ENCODE measurements at places on chromosomes 12 and 14.

DNA sequence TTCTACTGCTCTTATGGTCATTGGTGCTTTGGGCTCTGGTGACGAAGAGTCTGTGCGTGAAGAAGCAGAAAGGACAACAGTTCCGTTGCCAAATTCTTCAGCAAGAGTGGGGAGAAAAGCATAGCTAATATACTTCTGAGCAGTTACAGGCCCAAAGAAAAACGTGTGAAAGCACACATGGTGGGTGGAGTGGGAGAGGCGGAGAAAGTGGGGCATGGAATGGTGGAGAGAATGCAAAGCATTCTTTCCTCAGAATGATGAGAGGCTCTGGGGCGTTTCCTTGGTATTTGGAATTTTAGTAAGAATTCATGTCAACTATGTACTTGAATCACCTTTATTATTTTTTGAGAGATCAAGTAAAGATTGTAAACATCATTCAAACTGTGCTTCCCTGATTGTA lies 396.1 kb downstream of the NAV3 start:
- DNase-seq, result no peak

DNA sequence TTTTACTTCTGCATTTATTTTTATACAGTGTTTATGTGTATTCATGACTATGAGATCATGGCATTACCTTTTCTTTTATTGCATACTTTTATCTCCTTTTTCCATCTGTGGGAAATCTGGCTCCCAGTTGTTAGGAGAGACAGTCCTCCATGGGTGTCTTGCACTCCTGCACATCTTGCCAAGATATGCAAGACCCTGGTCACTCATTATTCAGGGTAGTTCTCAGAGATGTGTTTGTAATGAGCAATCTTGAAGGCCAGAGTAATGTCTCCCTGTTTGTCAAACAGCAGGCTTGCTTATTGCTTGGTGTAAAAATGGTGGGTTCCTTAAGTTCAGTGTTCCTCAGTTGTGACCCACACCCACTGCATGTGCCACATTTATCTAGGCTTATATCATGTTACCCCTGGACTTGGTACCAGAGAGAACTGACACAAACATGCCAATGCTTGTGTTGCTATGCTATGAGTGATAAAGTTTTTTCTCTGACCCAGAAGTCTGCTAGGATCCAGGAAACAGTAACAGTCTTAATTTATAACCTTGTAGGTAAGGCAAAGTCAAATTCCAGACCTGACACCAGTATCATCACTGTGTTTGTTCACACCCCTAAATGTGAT lies 36.8 kb downstream of the PPHLN1 start:
- DNase-seq, result no peak

- DNase-seq, result no peak
These were observed 1.4 kb upstream of the GARIN2 start for GRCh38 chr14:67187826-67188225.

GRCh38 chr12:94229902-94230301 lies 81.5 kb downstream of the PLXNC1 start:
- DNase-seq, result no peak

- peak; percentile 15 for DNase-seq
These were observed 106.3 kb downstream of the PTCSC3 start for GRCh38 chr14:36070031-36070719.

GRCh38 chr14:92362781-92363235 lies 39.8 kb downstream of the SLC24A4 start:
- DNase-seq, result no peak

- no peak for DNase-seq
These were observed 6.2 kb upstream of the OR5AU1 start for GRCh38 chr14:21162081-21162480.

- no peak for DNase-seq
These were observed 20.5 kb upstream of the DUSP6 start for GRCh38 chr12:89372584-89373370.

DNA sequence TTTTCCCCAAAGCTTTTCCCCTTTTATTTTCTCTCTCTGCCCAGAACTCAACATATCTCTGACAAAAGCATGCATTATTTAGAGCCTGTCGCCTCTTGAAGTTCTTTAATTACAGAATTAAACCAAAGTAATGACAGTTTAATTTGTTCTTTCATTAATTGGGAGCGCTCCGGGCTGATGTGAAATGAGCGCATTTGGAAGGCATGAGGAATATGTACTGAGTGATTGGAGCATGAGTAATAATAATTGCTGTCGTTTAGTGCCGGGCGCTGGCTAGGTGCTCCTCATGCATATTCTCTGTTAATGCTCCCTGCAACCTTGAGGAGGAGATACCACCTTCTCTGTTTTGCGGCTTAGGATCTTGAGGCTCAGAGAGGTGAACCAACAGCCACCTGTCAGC lies 120.5 kb downstream of the SLC25A47 start:
- no peak for DNase-seq

DNA sequence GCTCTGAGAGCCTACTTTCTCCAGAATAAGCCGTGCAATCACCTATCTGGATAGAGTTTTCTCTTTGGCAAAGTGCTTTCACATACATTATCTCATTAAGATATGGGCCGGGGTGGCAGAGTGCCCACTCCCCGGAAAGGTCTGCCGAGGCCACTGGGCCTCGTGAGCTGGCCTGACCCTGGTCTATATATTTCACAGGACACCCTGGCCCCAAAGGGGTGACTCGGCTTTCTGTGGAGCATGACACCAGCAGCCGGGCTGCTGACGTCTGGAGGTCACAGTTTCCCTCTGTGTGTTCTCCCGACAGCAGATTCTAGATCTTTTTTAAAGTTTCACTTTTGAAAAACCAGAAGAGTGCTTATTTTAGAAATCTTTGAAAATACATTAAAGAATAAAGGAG lies 27.9 kb upstream of the ATP2A2 start:
- DNase-seq, result no peak

DNA sequence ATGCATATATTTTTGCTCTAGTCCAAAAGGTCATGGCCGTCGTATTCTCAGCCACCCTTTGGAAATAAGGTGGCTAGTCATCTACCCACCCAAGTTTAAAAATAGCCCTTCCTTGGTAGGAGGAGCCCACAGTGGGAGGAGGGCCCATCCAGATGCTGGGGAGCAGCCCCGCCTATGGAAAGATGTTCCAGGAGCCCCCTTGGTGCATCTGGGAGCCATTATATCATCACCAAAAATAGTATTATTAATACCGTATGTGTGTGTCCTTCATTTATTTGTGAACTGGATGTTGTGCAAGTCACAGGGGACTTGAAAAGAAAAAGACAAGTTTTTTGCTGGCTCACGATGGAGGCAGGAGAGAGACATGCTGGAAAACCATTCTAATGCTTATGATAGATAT lies 34.0 kb downstream of the EMP1 start:
- DNase-seq, result no peak

- no peak for DNase-seq
These were observed 3.6 kb downstream of the RIMBP2 start for GRCh38 chr12:130712346-130713065.

DNA sequence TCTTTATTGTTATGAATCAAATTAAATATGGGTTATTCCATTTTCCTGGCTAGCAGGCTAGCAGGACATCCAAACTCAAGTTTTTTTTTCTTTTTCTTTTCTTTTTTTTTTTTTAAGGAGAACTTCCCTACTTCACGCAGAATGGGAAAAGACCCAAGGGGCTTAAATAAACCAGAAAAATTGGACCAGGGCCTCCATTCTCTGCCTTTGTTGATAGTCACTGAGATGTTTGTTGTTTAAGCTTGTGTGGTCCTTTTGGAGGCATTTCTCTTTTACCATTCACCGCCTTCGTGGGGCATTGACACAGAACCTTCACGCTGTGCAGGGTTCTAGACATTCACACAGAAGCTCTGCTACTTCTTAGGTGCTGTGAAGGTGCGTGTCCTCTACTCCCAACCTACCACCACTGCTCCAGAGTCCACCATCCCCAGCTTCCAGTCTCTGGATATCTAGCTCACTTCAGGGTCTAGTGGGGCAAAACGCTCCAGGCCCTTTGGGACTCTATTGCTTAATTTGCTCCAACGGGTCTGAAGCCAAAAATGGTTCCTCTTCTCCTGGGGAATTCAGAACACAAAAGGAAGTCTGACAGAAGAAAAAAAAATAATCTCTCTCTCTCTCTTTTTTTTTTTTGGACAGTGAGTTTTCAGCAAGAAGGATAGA lies 301.3 kb downstream of the AEBP2 start:
- DNase-seq, result no peak

DNA sequence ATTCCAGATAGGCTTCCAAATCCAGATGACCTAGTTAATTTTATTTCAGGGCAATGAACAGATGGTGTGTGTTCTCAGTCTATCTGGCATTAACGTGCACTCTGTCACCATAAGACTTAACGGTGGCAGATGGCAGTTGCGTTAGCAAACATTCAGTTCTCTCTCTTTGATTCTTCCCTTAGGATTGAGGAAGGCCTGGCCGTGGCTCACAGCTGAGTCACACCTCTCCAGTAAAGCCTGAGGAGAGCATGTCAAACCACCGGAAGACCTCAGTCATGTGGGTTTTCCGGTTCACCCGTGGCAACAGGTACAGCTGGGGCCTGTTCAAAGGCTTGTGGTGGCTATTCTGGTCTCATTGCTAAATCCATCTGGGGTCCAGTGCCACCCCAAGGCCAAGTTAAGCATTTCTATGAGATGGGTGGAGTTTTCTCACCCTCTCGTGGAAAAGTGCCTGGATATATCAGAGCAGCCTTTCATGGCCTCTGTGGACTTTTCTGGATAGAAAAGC lies 545.1 kb upstream of the ATP2B1 start:
- DNase-seq, result peak; percentile 16

DNA sequence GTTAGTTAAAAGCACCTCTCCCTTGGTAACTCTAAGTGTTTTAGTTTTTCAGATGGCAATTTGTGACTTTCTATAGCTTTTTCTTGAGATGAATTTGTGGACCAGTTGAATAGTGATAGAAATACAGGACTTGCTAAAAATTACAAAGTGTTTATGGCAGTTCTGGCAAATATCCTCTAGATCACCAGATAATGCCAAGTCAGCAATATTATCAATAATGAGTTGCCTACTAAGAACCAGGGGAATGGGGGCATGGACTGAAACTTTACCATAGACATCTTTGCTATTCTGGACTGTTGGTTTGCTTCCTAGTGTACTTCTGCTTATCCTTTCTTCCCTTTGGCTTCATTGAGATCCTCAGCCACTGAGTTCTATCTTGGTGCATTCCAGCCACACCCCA lies 584.2 kb downstream of the DIO2 start:
- DNase-seq, result no peak

GRCh38 chr14:68426661-68427549 lies 366.0 kb downstream of the ZFP36L1 start:
- DNase-seq, result no peak

- DNase-seq, result no peak
These were observed 508.2 kb upstream of the ATP2B1 start for GRCh38 chr12:90216815-90217214.

DNA sequence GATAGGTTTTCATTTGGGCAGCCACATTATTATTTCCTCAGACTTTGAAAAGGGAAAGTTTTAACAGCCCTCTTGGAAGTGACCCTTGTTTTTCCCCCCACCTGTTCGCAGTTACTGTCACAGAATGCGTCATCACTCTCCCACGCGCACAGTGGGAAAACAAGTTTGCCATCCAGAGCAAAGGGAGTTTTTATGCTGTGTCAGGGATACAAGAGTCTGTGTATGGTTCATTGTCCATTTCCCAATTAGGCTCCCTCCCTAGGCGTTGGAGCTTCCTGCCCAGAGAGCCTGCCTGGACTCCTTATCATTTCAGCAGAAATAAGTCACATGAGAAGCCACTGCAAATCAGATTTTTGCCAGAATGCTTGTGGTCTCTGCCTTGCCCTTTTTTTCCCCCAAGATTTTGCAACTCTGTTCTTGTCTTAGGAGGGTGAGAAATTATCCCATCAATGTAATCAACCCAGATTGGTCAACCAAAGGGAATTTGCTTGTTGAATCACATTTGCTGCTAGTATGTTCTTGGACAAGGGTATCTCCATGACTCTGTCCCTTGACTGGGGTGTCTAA lies 104.1 kb downstream of the IGF1 start:
- DNase-seq, result no peak

GRCh38 chr14:32607399-32607798 lies 278.3 kb downstream of the AKAP6 start:
- DNase-seq, result no peak

DNA sequence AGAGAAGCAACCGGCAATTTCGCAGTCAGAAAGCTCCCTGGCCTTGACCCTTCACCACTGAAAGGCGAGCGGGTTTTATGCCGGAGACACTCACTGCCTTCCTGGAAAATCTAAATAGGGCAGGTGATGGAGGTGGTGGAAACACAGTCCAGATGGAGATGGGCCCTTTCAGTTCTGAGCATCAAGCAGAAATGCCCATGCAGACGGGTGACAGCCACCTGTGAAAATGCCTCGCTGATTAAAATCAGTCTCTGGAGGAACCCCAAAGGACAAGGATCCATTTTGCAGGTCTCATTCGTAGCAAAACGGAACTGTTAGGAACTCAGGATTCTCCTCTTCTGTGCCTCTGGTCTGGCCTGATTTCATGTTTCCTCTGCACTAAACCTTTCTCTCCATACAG lies 74.2 kb downstream of the FZD10 start:
- DNase-seq, result no peak

- no peak for DNase-seq
These were observed 210.1 kb upstream of the PELI2 start for GRCh38 chr14:55908106-55908505.

- no peak for DNase-seq
These were observed 11.8 kb upstream of the SYNE2 start for GRCh38 chr14:63840981-63841380.

- DNase-seq, result no peak
These were observed 1.6 kb downstream of the CMKLR1 start for GRCh38 chr12:108337235-108338223.

GRCh38 chr12:127130506-127131124 lies 1136.4 kb upstream of the TMEM132C start:
- DNase-seq, result no peak

DNA sequence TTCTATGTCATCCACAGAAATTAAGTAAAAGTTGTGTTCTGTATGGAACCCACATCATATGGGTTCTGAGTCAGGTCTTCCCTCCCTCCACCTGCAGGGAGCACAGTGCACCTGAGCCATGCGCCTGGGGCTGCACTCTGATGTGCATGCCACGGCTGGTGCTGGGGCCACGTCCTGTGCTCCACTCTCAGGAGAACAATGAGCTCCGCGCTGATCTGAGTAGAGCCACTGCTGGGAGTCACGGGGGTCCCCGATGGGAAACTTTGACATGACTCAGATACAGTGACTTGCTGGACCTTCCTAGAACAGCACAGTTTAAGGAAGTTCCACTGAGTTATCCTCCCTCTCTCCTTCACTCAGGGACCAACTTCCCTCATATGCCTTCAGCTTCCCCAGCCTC lies 683.4 kb downstream of the TMEM121 start:
- no peak for DNase-seq

GRCh38 chr14:73774241-73774570 lies 60.0 kb upstream of the PNMA1 start:
- no peak for DNase-seq

GRCh38 chr14:89442280-89442679 lies 25.2 kb upstream of the FOXN3 start:
- DNase-seq, result no peak

All from activated T-cell treated with anti-CD3 and anti-CD28 coated beads for 24 hours (primary cell).